ENCODE measurements at places on chromosomes 11 and 22.

DNA sequence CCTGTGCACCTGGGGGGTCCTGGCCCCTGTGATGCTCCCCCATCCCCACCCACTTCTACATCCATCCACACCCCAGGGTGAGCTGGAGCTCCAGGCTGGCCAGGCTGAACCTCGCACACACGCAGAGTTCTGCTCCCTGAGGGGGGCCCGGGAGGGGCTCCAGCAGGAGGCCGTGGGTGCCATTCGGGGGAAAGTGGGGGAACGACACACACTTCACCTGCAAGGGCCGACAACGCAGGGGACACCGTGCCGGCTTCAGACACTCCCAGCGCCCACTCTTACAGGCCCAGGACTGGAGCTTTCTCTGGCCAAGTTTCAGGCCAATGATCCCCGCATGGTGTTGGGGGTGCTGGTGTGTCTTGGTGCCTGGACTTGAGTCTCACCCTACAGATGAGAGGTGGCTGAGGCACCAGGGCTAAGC is 20.0 kb upstream of the TALDO1 start:
- DNase-seq, result no peak

GRCh38 chr22:19962246-19962908 is 20.8 kb upstream of the TXNRD2 start:
- DNase-seq, result peak; percentile 56

GRCh38 chr11:68053117-68053516 is 14.3 kb downstream of the TCIRG1 start:
- no peak for DNase-seq

GRCh38 chr11:43443811-43444210 is 85.1 kb downstream of the TTC17 start:
- DNase-seq, result no peak

- no peak for DNase-seq
Measured at GRCh38 chr11:94494126-94494680, 419 bp downstream of the ANKRD49 start.
